ENCODE measurements at places on chromosomes 13 and 19.

DNA sequence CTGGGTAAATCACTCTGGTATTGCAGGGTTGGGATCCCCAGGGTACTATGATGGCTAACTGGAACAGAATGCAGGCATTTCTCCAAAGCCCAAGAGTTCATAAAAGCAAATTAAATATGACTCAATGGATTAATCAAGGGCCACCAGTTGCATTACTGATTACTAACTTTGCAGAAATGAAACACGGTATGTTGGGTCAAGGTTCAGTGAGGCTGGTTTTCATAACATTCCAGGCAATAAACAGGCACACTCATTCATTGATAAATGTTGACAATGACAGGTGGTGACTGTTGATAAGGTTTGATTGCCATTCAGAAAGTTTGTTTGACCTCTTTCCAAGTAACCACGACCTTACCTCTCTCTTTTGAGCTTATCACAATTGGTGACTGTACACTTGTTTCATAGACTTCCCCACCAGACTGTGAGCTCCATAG is 506 bp upstream of the AP1M1 start:
- DNase-seq: no peak

DNA sequence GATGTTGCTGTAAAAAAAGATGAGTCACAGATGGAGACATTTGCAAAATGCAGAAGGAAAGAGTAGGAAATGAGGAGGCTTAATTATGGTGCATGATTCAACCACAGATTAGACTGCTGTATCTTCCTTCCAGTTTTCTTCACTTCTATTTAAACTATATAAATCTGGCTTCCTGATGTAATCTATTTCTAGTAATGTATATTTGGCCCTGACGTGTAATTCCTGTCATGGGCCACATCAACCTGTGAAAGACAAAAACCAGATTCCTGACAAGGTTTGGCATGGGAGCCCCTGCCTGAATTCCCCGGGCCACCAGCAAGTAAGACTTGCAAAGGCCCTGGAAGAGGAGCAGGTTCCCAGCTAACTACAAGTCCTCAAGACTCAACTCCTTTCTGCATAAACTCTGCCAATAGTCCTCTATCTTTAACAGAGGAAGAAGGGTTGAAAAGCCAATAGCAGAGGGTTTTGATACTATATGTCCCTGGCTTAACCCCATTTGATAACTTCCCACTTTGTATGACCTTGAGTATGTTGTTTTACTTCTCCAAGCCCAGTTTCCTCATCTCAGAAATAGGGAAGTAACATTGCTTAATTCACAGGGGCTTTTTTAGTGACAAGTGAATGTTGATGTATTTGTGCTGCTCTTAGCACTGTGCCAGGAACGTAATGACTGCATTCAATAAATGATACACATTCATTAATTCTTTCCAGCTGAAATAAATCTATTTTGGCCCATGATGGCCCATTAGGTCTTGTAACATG is 172.7 kb downstream of the SPRY2 start:
- DNase-seq: no peak

GRCh38 chr13:106173891-106174610 is 361.4 kb downstream of the EFNB2 start:
- DNase-seq: no peak

DNA sequence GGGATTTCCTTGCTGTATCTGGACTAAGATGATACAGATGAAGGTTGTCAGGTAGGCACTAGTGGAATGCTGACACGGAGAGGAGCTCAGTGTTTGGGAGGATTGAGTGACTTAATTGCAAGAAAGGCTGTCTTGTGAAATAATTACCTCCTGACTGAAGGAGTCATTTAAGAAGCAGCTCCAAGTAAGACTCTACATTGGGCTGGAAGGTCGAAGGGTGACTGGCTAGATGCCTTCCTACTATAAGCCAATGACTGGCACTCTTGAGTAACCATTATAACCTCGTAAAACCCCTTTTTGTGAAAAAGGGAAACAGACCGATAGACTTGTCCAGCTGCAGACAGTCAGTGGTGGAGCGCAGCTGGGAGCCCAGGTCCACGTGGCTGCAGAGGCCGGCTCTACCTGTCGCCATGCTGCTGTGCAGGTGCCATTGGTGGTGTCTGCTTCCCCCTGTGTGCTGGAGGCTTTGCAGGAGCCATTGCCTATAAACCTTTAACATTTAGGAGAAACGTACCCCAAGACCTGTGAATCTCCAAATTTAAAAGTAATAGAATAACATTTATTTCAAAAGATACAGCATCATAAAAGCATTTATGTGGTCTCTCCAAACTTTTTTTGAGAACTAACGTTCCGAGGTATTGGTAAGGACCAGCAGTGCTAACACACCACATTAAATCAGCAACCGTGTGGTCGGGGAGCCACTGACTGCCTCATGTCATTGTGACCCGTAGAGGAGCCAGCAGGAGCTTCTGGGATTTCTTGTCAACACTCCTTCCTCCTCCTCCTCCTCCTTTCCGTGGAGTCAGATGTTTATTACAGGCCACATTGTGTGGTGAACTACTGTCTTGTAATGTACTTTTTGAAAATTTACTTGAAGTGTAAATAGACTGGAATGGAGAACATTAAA is 80.4 kb upstream of the TEX29 start:
- DNase-seq: no peak

- DNase-seq: no peak
Measured at GRCh38 chr19:4009990-4010807, 2.7 kb downstream of the PIAS4 start.
